ENCODE measurements at places on chromosomes 7 and 10.

DNA sequence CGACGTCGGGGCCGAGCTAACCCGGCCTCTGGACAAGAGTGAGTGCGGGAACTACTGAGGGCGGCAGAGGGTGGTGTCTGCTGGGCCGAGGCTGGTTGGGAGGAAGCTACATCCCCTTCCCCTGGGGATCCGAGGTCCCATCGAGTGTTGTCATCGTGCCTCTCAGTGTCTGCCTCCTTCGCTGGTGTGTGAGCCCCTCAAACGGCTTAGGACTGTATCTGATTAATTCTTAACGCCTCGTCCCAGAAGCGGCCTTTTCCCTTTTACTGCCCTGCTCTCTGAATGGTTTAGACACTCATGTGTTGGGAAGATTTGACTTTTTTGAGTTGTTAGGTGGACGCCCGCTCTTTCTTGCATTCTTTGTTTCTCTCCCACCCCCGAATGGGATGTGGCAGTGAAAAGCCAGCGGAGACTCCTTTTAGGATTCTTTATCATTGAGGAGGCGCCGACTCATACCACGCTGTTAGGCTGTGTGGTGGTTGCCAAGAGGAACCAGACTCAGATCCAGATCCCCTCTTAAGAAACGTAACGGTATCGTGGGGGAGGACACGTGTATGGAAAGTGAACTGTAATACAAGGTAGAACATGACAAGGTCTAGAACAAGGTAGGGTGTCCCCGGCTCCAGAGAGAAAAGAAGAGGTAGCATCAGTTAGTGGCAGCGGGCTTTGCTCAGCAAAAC lies 631 bp downstream of the SUPV3L1 start:
- DNase-seq = no peak

DNA sequence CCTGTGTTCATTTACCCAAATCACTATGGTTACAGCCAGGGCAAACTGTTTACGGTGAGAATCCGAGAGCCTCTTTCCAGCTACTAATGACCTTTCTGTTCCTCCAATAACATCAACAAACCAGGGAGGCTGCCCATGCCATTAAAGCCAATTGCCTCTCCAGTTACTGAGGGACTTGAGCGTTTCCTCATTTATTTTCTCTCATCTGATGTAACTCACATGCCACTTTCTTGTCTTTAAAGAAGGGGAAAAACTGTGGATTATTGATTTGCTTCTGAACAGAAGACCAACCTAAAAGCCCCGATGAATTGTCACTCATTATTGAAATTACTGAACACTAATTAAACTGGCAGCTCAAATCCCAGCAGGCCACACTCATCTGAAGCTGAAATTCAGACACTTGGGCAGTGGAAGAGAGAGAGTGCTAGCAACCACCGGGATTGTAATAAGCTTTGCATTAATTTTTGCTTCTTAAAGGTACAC lies 595.8 kb upstream of the MKI67 start:
- DNase-seq = no peak

DNA sequence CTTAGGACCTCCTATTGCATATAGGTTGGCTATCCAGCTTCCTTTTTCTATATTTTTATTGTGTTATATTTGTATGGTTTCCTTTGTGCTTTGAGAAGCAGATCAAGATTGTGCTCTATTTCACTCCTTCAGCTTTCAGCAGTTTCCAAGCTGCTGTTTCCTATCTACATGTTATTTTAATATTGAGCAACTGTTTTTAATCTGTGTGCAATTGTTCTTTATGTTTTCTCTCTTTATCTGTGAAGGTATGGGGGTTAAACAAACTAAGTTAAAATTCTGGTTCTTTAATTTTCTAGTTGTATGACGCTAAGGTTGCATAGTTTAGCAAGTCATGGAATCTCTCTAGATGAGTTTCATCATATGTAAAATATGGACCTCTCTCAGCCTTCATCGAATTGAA lies 251.0 kb downstream of the GPR158 start:
- DNase-seq = no peak

GRCh38 chr10:1542941-1543340 lies 194.4 kb downstream of the ADARB2 start:
- peak; percentile 60 for DNase-seq

DNA sequence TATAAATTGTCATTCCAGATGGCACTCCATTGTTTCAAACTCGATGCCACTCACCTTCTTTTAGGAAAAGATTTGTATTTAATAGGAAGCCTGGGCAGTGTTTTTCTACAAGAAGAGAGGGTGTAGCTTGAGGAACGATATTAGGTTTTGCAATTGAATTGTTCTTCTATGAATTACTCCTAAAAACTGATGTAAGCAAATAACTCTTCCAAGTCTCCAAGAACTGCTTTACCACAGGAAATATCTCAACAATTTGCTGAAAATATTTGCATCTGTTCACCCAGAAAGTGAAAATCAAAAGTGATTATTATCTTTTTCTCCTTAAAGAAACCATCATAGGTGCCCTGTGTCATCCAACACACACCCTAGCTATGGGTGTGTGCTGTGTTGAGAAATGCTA lies 261.3 kb upstream of the MEOX2 start:
- no peak for DNase-seq
